ENCODE measurements at places on chromosomes 1 and 21. TPM values are rescaled to one million over a fixed set of nuclear protein-coding genes. Genes with fewer than 3 reads are reported as not detected.

DNA sequence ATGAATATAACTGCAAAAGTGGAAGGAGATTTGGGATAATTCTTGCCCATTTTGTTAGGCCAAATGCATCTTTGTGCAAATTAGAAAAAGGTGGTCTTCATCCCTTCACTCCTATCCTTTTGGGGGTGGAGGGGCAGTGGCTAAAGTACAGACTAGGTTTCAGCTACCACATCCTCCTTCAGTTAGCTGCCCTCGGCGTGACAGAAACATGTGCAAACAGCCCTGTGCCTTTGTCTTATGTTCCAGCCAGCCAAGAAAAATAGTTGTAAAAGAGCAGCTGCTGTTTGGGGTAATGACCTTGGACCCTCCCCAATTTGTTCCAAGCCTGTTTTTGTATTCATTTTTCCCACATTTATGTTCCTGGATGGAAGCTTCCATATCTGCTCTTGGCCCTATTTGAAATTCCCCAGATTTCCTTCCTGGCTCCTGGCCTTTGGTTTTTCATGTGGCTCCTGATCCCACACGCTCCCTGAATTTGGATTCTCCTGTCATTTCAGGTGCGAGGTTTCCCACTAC, 8.3 kb upstream of the LGALS8 start:
- no peak for DNase-seq

- no peak for DNase-seq
Observed at GRCh38 chr1:74548961-74549750, 36.7 kb upstream of the LRRC53 start.

The FAM163A gene
- total RNA-seq: not detected

DNA sequence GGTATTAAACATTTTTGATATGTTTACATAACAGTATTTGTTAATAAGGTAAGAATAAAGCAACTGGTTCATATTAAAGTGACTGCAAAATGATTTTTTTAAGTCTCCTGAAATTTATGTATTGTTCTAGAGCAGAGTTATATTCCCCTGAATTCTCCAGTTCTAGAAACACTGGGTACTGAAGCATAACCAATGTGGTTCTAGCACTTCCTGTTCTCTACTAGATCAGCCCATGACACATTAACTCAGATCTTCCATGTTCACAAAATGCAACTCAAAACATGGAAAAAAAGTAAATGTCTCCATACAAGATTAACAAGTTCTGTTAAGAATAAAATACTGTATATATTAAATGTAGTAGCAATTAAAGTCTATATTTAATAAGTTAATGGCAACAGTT, 3.9 kb downstream of the NEGR1 start:
- no peak for DNase-seq

The HAX1 gene
- total RNA-seq: 320 TPM

The FOXO6 gene
- 0.18 TPM for total RNA-seq

- DNase-seq: no peak
Observed at GRCh38 chr21:39209334-39209688, 26.1 kb upstream of the PSMG1 start.

The TCHH gene
- total RNA-seq: 0.27 TPM

The SIPA1L2 gene
- 9.2 TPM for total RNA-seq

The DMBX1 gene
- 0.03 TPM for total RNA-seq

GRCh38 chr1:56562891-56563452, 16.4 kb downstream of the PLPP3 start:
- no peak for DNase-seq

The NFIA gene
- total RNA-seq: 12.6 TPM

- peak; percentile 63 for DNase-seq
Observed at GRCh38 chr1:201149400-201149799, 4.9 kb downstream of the TMEM9 start.

DNA sequence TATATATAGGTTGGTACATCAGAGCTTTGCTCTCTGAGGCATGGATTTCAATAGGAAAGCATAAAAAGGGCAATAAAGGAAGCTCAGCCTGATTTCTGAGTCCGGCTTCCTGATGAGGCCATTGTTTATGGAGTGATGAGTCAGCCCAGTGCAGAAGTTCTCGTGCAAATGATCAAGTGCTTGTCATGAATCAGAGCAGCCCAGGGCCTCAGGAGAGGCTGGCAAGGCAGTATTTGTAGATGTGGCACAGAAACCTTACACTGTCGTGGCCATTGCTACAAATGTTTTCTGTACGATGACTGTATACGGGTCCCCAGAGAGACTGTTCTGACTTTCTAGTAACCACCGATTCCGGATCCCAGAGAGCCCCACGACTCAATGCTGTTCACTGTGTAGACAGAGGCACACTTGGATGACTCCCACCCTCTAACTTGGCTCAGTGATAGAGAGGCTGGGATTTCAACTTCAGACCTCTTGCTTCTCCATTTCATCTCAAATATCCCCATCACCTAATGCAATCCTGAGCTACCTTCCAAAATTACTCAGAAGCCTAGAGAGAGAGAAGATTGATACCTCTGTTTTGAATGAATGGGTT, 26.8 kb downstream of the UMODL1 start:
- DNase-seq: peak; percentile 88

GRCh38 chr1:116754198-116754977, at the start of gene CD2:
Gene CD2, plus strand, starts transcription at chr1:116754430. Its CDS starts 63 bp downstream, at chr1:116754493.
- no peak for DNase-seq

The KRTAP10-12 gene
- total RNA-seq: not detected

- DNase-seq: peak; percentile 73
Observed at GRCh38 chr1:160416369-160416768, 16.0 kb downstream of the VANGL2 start.

GRCh38 chr21:37367336-37367702, 746 bp downstream of the DYRK1A start:
- DNase-seq: no peak

GRCh38 chr1:197763769-197764168, 11.5 kb downstream of the DENND1B start:
- DNase-seq: no peak

DNA sequence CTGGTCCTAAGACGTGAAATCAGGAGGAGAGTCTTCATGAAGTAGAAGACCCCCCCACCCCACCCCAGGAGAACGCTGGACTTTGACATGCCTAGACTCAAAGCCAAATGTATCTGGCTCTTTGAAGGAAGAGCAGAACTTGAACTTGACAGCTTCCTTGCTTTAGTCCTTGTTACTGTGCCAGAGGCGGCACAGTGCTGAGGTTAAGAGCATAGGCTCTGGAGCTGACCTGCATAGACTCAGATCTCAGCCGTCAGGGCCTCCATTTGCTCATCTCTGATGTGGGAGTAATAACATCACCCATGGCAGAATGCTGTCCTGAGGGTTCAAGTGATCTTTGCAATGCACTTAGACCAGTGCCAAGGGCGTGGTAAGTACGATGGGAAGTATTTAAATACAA, 39.0 kb downstream of the COL6A1 start:
- no peak for DNase-seq

DNA sequence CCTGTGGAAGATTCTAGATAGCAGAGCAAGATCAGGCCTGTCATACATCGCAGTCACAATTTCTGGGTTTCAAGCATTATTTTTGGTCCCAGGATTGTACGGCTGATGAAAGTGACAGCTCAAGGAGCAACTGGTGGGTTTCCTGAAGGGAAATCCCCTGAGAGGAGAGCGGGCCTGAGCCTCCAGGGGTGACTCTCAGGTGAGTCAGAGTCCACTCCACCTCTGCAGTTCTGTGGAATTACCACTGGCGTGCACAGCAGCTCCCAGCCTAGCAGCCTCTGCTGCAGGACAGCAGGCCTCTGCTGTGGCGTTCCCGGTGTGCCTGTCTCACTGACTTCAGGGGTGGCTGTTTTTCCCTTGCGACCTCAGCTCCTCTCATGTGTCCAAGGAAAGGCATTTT, 24.4 kb downstream of the SLC66A1 start:
- no peak for DNase-seq

- no peak for DNase-seq
Observed at GRCh38 chr1:112712191-112712590, 2.9 kb downstream of the PPM1J start.

GRCh38 chr1:30250338-30250983, 472.9 kb downstream of the MATN1 start:
- DNase-seq: no peak

The CEPT1 gene
- total RNA-seq: 25.1 TPM

DNA sequence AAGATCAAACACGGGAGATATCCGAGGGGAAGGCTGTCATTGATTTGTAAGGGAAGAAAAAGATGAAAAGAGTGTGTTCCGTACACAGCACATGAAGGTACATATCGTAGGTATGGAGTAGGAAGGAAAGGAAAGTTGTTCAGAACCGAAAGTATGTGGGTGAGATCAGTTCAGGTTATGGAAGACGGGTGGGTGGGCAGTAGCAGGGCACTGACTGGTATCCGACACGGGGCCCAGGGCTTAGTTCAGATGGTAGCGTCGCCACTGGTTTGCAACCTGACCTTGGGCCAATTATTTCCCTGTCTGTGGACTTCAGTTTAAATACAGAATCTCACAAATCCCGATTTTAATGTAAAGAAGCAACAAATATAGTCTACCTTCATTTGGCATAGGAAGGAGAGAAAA, 27.8 kb upstream of the A3GALT2 start:
- DNase-seq: no peak

DNA sequence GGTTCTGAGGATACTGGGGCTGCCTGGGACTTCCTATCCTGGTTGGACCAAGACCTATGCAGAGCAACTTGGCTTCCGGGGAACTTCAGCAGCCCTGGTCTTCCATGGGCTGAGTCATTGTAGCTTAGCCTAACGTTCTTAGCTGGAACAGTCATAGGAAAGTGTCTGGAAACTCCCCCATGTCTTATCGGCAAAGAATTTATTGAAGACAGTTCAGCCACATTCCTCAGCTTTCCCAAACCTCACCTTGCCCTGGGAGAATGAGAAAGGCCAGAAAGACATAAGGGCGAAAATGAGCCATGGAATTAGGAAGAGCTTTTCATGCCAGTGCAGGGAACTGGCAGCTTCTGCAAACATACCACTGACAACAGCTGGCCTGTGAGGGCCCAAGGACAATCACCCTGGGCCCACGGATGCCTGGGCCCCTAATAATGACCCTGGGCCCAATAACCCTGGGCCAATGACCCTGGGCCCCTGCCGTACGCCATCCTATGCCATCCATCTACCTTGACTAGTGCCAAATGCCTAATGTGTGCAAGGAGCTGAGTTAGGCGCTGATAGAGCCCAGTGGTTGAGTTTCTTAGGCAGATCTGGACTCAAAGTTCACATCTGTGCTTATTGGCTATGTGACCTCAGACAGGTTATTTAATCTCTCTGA, 114.4 kb upstream of the GADD45A start:
- DNase-seq: no peak

GRCh38 chr21:22650226-22650625, 1652.0 kb downstream of the NCAM2 start:
- DNase-seq: no peak

DNA sequence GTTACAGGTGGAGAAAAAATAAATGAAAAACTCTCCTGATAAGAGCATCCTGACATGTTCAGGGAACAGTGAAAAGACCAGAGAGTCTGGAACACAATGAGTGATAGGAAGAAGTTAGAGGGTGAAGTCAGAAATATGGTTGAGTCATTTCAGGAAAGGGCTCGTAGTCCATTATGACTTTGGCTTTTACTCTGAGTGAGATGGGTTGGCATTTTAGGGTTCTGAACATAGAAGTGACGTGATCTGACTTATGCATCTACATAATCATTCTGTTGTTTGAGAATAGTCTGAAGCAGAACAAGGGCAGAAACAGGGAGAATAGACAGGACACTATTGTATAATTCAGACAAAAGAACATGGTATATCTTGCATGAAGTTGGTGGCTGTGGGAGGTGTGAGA, 5.8 kb downstream of the HMCN1 start:
- DNase-seq: no peak
